Left lung (tissue), 14 donors: ENCODE measurements at places on chromosomes 7 and 10. TPM values are rescaled to one million over a fixed set of nuclear protein-coding genes. Genes with fewer than 3 reads are reported as not detected.

GRCh38 chr7:4302203-4302905 lies 379.7 kb upstream of the FOXK1 start:
- no peak for DNase-seq

- no peak for DNase-seq
Observed at GRCh38 chr10:132492323-132493025, 45.1 kb upstream of the INPP5A start.

DNA sequence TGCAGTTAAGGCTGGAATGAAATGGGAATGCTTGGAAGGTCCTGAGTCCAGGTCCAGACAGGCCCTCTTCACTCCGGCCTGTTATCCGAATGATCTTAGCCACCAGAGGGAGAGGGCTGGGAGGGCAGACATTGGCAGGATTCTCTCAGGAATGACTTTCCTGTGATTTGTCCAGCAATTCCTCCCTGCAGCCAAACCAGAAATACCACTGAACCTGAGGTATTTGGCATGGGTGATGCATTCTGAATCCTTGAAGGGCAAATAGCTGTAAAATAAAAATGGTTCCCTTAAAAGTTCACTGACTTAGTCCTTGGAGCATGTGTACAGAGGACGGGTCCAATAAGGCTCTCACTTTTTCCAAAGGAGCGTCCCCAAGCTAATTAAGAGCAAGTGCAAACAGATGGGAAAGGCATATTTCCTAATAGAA lies 77.5 kb upstream of the HABP2 start:
- no peak for DNase-seq

GRCh38 chr7:106288263-106288662 lies 3.5 kb upstream of the NAMPT start:
- no peak for DNase-seq

- no peak for DNase-seq
Observed at GRCh38 chr7:78702770-78703169, 750.7 kb downstream of the MAGI2 start.

DNA sequence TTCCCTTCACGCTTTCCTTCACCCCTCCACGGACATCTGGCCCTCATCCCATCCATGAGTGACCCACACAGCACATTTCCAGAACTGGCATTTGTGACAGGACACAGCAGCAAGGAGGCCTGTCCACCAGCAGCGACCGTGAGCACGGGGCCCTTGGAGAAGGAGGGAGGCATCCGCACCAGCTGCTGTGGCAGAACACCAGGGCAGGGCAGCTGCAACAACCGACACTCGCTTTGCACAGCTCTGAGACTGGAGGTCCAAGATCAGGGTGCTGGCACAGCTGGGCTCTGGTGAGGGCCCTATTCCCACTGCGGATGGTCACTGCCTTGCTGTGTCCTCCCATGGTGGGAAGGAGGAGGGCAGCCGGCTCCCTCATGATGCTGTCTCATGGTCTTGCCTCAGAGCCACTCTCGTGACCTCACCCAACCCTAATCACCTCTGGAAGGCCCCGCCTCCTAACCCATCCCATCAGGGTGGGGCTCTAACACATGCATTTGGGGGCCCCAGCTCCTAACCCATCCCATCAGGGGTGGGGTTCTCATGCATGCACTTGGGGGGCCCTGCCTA lies 36.7 kb downstream of the PTPRN2 start:
- no peak for DNase-seq

DNA sequence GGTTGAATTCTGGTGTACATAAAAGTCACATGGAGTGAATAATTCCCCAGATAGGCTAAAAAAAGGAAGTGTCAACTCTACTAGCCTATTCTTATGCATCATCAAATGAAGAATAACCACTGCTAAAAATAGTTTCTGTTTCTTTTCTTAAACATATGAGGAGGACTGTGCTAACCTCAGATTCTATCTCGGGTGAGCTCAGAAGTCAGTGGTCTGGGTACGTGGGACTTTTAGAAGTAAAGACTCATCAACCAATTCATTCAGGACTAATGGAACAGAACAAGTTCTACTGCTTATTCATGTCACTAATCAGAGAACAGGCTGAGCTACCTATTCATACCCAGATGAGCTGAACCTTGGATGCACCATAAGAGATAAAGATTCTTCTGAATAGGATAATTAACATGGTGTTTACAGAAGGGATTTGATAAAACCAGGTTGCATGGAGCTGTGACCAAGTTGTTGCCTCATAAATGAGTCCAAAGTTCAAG lies 9.5 kb upstream of the ASAH2 start:
- no peak for DNase-seq

DNA sequence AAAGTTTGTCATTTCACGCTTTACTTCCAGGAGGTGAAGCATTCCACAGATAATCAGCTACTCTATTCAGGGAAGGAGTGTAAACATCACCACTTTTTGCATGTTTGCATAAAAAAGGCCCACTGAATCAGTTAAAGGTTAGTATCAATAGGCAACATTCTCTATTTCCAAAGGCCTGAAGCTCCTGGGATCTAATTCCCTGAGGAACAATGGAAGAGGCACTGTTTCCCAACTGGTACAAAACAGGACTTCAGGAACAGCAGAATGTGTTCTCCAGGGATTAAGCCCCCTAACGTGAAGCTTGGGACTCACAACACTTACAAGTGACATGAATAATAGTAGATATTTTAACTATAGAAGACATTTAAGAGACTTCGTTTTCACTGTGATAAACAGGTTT lies 6.1 kb downstream of the LRRN3 start:
- no peak for DNase-seq

GRCh38 chr7:138186951-138187351 lies 110.7 kb downstream of the AKR1D1 start:
- no peak for DNase-seq

DNA sequence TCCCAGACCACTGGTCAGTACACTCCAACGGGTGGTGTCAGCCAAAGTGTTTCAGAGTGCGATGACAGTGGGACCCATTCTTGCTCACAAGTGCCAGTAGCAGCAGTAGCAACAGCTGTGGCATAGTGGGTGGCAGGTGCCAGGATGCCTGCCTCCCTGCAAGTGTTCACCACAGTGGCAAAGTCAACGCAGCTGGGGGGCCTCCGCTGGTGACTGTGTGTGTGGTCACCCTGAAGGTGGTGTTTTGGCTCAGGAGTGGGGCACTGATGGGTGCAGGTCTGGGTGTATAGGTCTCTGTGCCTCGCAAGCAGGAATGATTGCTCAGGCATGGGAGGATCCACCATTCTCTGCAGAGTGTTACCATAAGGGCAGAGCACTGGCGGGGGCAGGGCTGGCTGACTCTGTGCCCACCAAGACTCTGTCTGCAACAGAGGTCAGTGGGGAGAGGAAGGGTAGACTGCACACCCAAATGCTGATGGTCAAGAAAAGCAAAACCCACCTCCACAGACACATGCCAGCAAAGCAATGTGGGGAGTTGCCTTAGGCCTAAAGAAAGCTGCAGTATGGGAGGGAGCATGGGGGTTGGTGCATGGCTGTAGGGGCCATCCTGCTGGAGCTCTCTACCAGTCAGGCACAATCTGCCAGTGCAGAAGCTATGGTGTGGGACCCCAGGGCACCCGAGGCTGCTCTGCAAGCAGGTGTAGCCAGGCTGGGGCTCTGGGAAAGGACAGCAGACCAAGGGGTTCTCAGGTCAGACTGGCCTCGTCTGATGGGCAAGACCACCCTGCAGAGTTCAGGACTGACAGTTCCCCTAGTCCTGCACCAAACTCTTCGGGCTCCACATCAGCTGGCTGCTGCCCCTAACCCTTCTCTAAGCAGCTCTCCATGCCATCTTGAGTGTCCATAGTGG lies 368.1 kb downstream of the CTNNA3 start:
- DNase-seq = no peak

DNA sequence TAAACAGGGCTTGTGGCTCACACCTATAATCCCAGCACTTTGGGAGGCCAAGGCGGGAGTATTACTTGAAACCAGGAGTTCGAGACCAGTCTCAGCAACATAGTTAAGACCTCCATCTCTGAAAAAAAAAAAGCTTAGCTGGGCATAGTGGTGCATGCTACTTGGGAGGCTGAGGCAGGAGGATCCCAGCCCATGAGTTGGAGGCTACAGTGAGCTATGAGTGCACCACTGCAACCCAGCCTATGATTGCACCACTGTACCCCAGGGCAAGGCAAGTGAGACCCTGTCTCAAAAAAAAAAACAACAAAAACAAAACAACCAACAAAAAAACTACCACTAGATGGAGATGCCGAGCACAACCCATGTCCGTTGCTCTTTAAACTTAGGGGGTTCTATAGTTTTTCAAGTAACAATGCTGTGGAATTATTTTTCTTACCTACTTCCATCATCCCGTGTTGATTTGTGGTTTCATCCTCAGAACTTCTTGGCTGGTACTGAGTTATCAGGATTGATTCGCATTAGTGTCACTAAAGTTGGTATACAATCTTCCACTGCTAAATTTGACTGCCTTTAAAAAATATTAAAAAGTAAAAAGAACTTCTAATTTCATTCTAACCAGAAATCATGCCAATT lies 12.2 kb upstream of the REPIN1 start:
- no peak for DNase-seq

- DNase-seq = no peak
Observed at GRCh38 chr7:141339603-141340002, 211.6 kb upstream of the AGK start.

GRCh38 chr10:95988702-95989101 lies 54.7 kb upstream of the CCNJ start:
- DNase-seq = no peak

DNA sequence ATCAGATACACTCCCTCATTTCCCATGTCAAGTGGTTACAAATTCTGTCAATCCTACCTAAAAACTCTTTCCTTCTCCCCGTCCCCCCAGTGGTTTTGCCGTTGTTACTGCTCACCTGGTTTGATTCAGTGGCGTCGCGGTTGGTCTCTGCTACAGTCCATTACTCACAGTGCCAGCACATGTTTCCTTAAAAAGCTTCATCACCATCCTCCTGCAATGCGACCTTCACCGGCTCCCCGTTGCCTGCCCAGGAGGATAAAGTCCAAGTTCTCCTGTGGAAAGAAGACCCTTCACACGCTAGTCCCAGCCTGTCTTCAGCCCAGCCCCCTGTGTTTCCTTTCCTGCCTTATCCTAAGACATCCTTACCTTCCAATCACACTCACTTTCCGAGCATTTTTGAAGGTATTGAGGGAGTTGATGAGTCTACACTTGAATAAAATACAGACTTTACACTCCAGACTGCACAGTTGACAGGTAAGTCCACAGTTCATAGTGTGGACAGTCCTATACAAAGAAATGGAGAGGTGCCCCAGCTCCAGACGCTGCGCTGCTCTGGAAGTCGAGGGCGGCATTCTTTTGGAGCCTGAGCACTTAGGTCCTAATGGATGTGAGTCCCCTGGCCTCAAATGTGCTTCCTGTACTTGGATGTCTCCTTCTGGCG lies 3.4 kb upstream of the LARP4B start:
- DNase-seq = no peak

DNA sequence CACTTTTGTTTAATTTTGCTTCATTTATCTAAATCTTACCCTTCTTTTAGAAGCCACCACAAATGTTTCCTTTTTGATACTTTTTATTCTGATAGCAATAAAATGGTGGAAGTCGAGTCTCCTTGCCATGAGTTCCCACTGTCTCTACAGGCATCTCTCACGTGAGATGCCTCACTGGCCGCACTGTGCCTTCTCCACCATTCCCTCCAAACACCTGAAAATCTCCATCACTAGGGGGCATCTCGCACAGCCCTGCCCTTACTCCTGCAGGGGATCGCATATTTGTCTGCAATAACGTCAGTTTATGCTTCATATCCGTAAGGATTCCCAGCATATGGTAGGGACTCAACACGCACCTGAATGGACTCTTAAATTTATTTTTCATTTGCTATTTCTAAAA lies 56.3 kb upstream of the NCAPG2 start:
- DNase-seq = no peak

GRCh38 chr7:77561352-77561751 lies 24.3 kb downstream of the PTPN12 start:
- DNase-seq = no peak

Gene VWDE
- 3.4 TPM for polyA plus RNA-seq

Gene NODAL
- polyA plus RNA-seq = 0.94 TPM

Gene ANXA8
- polyA plus RNA-seq = 1.5 TPM

Gene ZNF25
- polyA plus RNA-seq = 17.8 TPM
